Activated CD8-positive, alpha-beta T cell treated with anti-CD3 and anti-CD28 coated beads, Interleukin-2, amount 10 ng/mL, durations not matched to agents 7 days and 5 days (primary cell): ENCODE measurements at places on chromosomes 11 and 22.

- H3K36me3 ChIP-seq, result no peaks in the 10 kb centered on the region
- H3K27me3 ChIP-seq, result peaks cover 53% of the 10 kb centered on the region
- DNase-seq, result no peak
- peaks cover 28% of the 10 kb centered on the region for H3K4me1 ChIP-seq
- H3K27ac ChIP-seq, result no peak overlapping the region
- H3K4me3 ChIP-seq, result no peak overlapping the region
Observed at GRCh38 chr22:41915786-41916493, 1.1 kb upstream of the SHISA8 start.

GRCh38 chr11:113279591-113279990 is 34.8 kb upstream of the TTC12 start:
- no peak overlapping the region for H3K27ac ChIP-seq
- H3K4me1 ChIP-seq, result no peaks in the 10 kb centered on the region
- DNase-seq, result no peak
- no peaks in the 10 kb centered on the region for H3K27me3 ChIP-seq

GRCh38 chr11:71114124-71114851 is 138.1 kb downstream of the SHANK2 start:
- H3K27me3 ChIP-seq, result no peaks in the 10 kb centered on the region
- no peaks in the 10 kb centered on the region for H3K4me1 ChIP-seq
- H3K36me3 ChIP-seq, result no peaks in the 10 kb centered on the region
- H3K27ac ChIP-seq, result no peak overlapping the region
- H3K4me3 ChIP-seq, result no peak overlapping the region

DNA sequence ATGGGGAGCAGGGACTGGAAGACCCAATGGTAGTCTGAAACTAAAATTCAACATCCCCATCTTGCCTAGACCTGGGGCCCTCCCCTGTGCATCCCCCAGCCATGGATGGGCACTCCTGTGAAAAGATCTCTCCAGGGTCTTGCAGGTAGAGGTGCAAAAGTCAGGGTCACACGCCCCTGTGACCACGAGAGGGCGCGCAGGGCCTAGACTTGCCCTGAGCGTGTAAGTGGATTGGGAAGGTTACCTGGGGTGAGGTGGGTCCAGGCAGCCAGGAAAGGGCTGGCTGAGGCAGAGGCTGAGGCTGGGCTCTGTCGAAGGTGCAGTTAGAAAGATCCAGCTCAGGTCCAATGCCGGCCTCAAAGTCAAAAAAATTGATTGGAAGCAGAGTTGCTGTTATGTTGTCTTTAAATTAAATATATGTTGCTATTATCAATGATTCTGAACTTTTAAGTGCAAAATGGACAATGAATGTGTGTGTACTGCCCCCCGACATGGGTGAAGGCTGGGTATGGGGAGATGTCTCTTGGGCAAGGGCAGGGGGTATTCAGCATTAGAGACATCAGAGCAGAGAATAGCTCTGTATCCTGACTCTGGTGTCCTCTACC is 4.8 kb upstream of the POU2F3 start:
- H3K4me3 ChIP-seq, result no peak overlapping the region
- H3K27ac ChIP-seq, result no peak overlapping the region
- DNase-seq, result peak; percentile 78
- H3K4me1 ChIP-seq, result peaks cover 5% of the 10 kb centered on the region
- no peaks in the 10 kb centered on the region for H3K36me3 ChIP-seq
- peaks cover 52% of the 10 kb centered on the region for H3K27me3 ChIP-seq

DNA sequence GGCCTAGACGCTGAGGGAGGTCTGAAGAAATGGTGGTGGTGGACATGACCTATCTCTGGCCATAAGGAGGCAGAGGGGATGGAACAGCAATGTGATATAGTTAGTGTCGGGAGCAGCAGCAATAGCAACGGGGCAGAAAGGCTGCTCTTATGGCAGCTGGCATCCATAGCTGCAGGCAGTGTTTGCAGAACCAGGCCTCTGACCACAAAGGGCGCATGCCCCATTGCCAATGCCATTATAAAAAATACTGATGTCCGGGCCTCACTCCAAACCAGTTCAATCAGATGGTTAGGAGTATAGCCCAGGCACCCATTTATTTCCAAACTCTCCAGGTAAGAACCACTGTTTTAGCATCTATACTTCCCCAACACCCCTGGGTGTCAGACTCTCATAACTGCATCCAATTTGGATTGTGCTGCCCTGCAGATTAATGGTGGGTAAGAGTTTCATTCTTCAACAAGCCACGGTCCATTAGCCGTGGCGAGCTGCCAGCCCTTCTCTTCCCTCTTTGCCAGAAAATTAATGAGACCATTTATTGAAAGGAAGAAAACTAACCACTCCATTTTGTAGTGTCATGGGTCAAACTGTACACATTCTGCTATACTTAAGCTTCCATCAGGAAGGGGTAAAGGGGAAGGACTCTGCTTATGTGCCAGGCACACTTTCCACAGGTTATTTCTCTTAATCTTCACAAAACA is 72.8 kb upstream of the SPON1 start:
- no peak overlapping the region for H3K4me3 ChIP-seq
- H3K27ac ChIP-seq, result no peak overlapping the region
- no peak for DNase-seq
- H3K27me3 ChIP-seq, result peaks cover 2% of the 10 kb centered on the region

GRCh38 chr11:66880496-66881450 is 23.9 kb downstream of the LRFN4 start:
- DNase-seq, result peak; percentile 30
- H3K27ac ChIP-seq, result no peak overlapping the region
- no peaks in the 10 kb centered on the region for H3K27me3 ChIP-seq

GRCh38 chr11:77200351-77201268 is 72.6 kb downstream of the MYO7A start:
- no peaks in the 10 kb centered on the region for H3K27me3 ChIP-seq
- no peaks in the 10 kb centered on the region for H3K36me3 ChIP-seq
- H3K4me1 ChIP-seq, result peaks cover 3% of the 10 kb centered on the region

DNA sequence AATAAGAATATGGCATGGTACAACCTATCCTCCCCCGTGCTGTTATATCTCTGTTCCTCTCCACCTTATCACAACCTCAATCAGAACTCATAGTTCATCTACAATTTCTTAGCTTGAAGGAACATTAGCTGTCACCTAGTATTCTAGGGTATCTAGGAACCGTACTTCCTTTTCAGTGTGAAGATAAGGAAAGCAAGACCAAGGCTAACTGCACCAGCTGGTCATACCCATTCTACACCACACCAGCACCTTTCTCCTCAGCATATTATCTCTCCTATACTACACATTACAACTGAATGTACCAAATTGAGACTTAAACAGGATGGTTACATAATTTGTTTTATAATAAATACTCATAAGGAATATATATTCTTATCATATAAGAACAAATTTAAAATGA is 73.1 kb downstream of the ARHGAP32 start:
- no peak overlapping the region for H3K4me3 ChIP-seq
- no peak overlapping the region for H3K27ac ChIP-seq
- no peaks in the 10 kb centered on the region for H3K27me3 ChIP-seq
- no peaks in the 10 kb centered on the region for H3K36me3 ChIP-seq
- DNase-seq, result no peak

GRCh38 chr11:9815486-9816136 is 151.7 kb downstream of the SWAP70 start:
- DNase-seq, result no peak
- H3K36me3 ChIP-seq, result no peaks in the 10 kb centered on the region
- H3K27me3 ChIP-seq, result no peaks in the 10 kb centered on the region
- H3K4me1 ChIP-seq, result no peaks in the 10 kb centered on the region
- no peak overlapping the region for H3K4me3 ChIP-seq

DNA sequence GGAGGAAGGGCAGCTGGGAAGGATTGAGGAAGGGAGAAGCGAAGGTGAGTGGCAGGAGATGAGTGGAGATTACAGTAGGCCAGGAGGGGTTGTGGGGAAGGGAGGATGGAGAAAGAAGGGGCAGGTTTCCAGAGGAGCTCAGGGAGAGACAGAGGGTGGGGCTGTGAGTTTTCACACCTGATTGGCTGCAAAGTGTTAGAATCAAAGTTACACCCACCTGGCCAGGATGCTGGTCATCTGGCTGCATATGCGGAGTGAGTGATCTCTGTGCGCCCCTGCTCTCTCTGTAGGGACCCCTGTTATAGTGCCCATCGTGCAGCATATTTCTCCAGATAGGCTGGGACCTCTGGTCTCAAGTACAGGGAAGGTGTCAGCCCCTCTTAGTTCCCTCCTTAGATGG is 18.3 kb downstream of the AMPD3 start:
- peaks cover 20% of the 10 kb centered on the region for H3K36me3 ChIP-seq
- H3K4me1 ChIP-seq, result peaks cover 4% of the 10 kb centered on the region
- no peaks in the 10 kb centered on the region for H3K27me3 ChIP-seq
- no peak for DNase-seq
- no peak overlapping the region for H3K27ac ChIP-seq
- H3K4me3 ChIP-seq, result no peak overlapping the region

GRCh38 chr11:63681321-63682065 is at the start of gene RTN3:
RTN3 (plus strand) TSS chr11:63681500; CDS start chr11:63681637, 137 bp downstream.
- peak within 1 kb of the TSS; percentile 78 for H3K27ac ChIP-seq
- peaks cover 2% of the 10 kb centered on the region for H3K36me3 ChIP-seq
- peaks cover 27% of the 10 kb centered on the region for H3K4me1 ChIP-seq
- peak; percentile 99 for DNase-seq
